T-helper 2 cell treated with Interferon-gamma antibody and Interleukin-4, amounts not matched to agents 100 ng/mL and 5 ng/mL, for 36 hours (primary cell): ENCODE measurements at places on chromosomes 2 and 18. TPM values are rescaled to one million over a fixed set of nuclear protein-coding genes. Genes with fewer than 3 reads are reported as not detected.

NT5C1B gene
- total RNA-seq: not detected in 2 replicates

MAP3K19 gene
- total RNA-seq: not detected in 2 replicates

SCTR gene
- total RNA-seq: not detected in 2 replicates

CXCR1 gene
- 1.6 and 2.0 TPM in 2 replicates for total RNA-seq

STARD6 gene
- total RNA-seq: 0.27 TPM in 1 of 2 replicates, not detected in the other

EPG5 gene
- total RNA-seq: 21.3 and 22.5 TPM in 2 replicates

MERTK gene
- total RNA-seq: 0.09 and 0.27 TPM in 2 replicates

UPP2 gene
- total RNA-seq: not detected in 2 replicates

CRACDL gene
- 0.41 and 0.48 TPM in 2 replicates for total RNA-seq
